ENCODE measurements at places on chromosomes 7 and 10. TPM values are rescaled to one million over a fixed set of nuclear protein-coding genes. Genes with fewer than 3 reads are reported as not detected.

The EN2 gene
- 0.17 TPM for total RNA-seq

The PRPS1L1 gene
- total RNA-seq, result not detected

The SFTPD gene
- not detected for total RNA-seq

The DPCD gene
- 32.2 TPM for total RNA-seq

The PRKG1 gene
- 0.45 TPM for total RNA-seq

The TMEM176B gene
- 0.17 TPM for total RNA-seq

The AKR1C8 gene
- total RNA-seq, result not detected

The TMEM139 gene
- total RNA-seq, result 23.6 TPM

The FOXL3 gene
- not detected for total RNA-seq

The FGFR2 gene
- total RNA-seq, result 19.0 TPM

The SPDYE5 gene
- not detected for total RNA-seq

The STEAP1B gene
- 0.17 TPM for total RNA-seq

The GPER1 gene
- 0.45 TPM for total RNA-seq

The SAMD8 gene
- total RNA-seq, result 30.1 TPM

The PNLIPRP3 gene
- total RNA-seq, result 98.2 TPM

The FGL2 gene
- total RNA-seq, result under 0.01 TPM

The CNTNAP2 gene
- not detected for total RNA-seq

The AEBP1 gene
- 0.24 TPM for total RNA-seq

The PIK3AP1 gene
- not detected for total RNA-seq

The GRM3 gene
- total RNA-seq, result not detected

The KRIT1 gene
- 40.2 TPM for total RNA-seq

The CPA1 gene
- 0.67 TPM for total RNA-seq

The C10orf67 gene
- total RNA-seq, result 1.8 TPM

The OR2A12 gene
- not detected for total RNA-seq

The GIMAP4 gene
- total RNA-seq, result not detected
